ENCODE measurements at places on chromosomes 6 and 20. TPM values are rescaled to one million over a fixed set of nuclear protein-coding genes. Genes with fewer than 3 reads are reported as not detected.

Gene GHRH
- not detected for total RNA-seq

Gene RSPH9
- total RNA-seq = 1.5 TPM

Gene FANCE
- total RNA-seq = 10.7 TPM

Gene IL17A
- total RNA-seq = not detected

Gene DEFB127
- total RNA-seq = not detected

Gene PHF20
- 40.1 TPM for total RNA-seq

Gene HLA-G
- not detected for total RNA-seq

Gene ELOVL2
- total RNA-seq = 1.0 TPM

Gene FOXC1
- total RNA-seq = 0.66 TPM

Gene HEY2
- total RNA-seq = not detected

Gene COL10A1
- 40.1 TPM for total RNA-seq

Gene PI16
- total RNA-seq = not detected

Gene UST
- 19.5 TPM for total RNA-seq

Gene TRIM10
- not detected for total RNA-seq

Gene DEFB125
- not detected for total RNA-seq

Gene PLN
- total RNA-seq = 2.0 TPM

Gene TRIM40
- total RNA-seq = not detected

Gene PRSS35
- total RNA-seq = 6.8 TPM

Gene TMEM200A
- 44.2 TPM for total RNA-seq

Gene GJA1
- total RNA-seq = 209 TPM

Gene WFDC12
- total RNA-seq = not detected

Gene ETV7
- 1.0 TPM for total RNA-seq

Gene PRR18
- not detected for total RNA-seq

Gene KIAA1755
- total RNA-seq = 2.8 TPM

Gene C6orf132
- total RNA-seq = 1.2 TPM

Gene RGS17
- 5.9 TPM for total RNA-seq

Gene TAF8
- 13.9 TPM for total RNA-seq

Gene TUBB2B
- 5.1 TPM for total RNA-seq

Gene GMDS
- 12.7 TPM for total RNA-seq

Gene BPIFA1
- not detected for total RNA-seq

Gene SIRPD
- total RNA-seq = not detected

Gene TPX2
- total RNA-seq = 21.0 TPM

Gene HSD17B8
- 11.4 TPM for total RNA-seq

Gene RRBP1
- total RNA-seq = 233 TPM

Gene SLC22A7
- total RNA-seq = not detected

Gene HLA-DPA1
- 1.0 TPM for total RNA-seq
